ENCODE measurements at places on chromosomes 2 and 18.

GRCh38 chr2:136651456-136652010, 113.8 kb upstream of the THSD7B start:
- no peak for DNase-seq

- no peak for DNase-seq
These were observed 225.4 kb downstream of the STK39 start for GRCh38 chr2:168021800-168022587.

- no peak for DNase-seq
These were observed 61.2 kb downstream of the LRPPRC start for GRCh38 chr2:43934567-43934966.

DNA sequence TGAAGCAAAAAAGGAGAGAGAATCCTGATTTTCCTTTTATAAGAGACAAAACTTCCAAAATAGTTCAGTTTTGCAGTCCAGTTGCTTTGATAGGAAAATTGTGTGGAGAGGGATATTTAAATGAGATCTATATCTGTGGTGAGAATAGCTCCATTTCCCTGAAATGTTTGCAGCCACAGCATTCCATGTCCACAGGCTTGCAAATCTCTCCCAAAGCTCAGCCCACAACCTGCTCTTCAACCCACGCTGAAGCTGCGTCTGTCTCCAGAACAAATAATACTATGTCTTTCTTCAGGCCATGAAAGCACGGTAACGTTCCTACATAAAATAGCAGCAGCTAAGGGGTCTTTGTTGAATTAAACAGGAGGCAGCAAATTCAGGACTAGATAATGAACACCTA, 31.8 kb downstream of the TMEM17 start:
- no peak for DNase-seq

DNA sequence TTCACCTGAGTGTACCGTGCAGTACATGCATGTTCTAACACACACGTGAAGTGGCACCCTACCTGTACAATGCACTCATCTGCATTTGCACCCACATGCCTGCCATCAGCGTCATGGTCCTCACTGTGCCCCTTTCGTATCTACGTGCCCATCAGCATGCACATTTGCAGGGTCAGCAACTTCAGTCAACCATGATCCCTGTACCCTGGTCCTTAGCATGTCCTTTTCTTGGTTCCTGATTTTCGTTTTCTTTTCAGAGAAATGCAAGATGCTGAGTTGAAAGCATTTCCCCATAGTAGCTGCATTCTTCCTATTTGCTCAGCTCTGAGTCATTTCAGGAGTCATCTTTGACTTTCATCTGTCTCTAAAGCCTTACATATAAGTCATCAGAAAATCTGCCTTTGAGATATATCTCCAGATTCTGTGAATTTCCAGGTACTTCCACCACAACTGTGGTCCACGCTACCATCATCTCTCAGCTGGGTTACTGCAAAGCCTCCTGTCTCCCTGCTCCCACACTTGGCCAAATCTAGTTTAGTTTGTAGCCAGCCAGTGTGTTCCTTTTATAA, 14.7 kb upstream of the PUM2 start:
- DNase-seq = no peak

DNA sequence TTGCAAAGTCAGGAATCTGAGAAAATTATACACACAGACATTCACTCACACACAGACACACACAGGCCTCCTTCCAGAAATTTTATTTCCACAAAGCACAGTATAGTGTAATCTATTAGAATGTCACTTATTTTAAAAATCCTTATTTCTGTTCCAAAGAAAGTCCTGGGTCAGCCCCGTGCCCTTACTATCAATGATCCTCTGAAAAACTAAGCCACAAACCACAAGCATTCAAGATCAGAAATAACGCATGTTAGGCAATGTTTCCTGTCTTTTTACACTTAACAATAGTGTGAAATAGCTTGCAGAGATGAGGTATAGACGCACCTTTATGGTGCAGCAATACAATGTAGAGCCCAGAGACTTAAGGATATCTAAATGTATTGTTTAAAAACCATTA, 25.8 kb downstream of the TBC1D8 start:
- DNase-seq = peak; percentile 57

GRCh38 chr2:100483895-100484294, 13.6 kb downstream of the NMS start:
- DNase-seq = no peak

- no peak for DNase-seq
These were observed 9.9 kb downstream of the MYT1L start for GRCh38 chr2:2321200-2321540.

- DNase-seq = no peak
These were observed 7.3 kb upstream of the SETBP1 start for GRCh38 chr18:44673256-44673880.

DNA sequence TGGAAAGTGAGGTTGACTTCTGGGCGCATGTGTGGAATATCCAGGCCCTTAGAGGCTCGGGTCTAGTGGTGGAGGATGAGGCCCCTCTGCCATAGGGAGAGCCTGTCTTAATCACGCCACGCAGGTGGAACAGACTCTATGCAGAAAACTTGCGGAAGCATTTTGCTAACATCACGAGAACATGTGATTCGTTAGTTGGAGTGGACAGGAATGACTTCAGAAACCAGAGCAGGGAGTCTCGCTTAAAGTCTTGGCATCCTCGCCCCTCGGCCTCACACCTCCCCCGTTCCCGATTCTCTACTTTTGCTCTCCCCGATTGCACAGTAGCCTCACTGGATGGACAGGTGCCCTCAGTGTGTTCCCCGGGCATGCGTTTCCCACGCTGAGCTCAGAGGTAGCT, 333.4 kb downstream of the GBX2 start:
- no peak for DNase-seq

- DNase-seq = peak; percentile 50
These were observed 267.6 kb upstream of the RAB12 start for GRCh38 chr18:8341481-8342230.

DNA sequence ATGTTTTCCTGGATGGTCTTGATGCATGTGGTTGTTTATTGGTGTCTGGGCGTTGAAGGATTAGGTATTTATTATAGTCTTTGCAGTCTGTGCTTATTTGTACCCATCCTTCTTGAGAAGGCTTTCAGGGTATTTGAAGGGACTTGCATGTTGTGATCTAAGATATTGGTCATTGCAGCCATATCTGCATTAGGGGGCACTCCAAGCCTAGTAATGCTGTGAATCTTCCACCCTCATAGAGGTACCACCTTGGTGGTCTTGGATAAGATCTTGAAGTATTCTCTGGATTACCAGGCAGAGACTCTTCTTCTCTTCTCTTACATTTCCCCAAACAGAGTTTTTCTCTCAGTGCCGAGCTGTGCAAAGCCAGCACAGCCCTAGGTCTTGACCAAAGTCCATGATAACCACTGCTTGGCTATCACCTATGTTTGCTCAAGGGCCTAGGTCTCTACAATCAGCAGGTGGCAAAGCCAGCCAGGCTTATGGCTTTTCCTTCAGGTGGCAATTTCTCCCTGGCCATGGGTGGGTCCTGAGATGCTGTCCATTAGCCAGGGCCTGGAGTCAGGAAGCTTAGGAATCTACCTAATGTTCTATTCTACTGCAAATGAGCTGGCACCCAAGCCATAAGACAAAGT, 15.4 kb upstream of the PPP1R1C start:
- DNase-seq = no peak
